ENCODE measurements at places on chromosomes 3 and 15. TPM values are rescaled to one million over a fixed set of nuclear protein-coding genes. Genes with fewer than 3 reads are reported as not detected.
A peak's percentile ranks its signal among the peaks of the same experiment; 100 is the strongest.

ECT2 gene
- 22.6 TPM for total RNA-seq

TTLL13 gene
- total RNA-seq, result 0.28 TPM

GRCh38 chr3:134002306-134002705 lies 27.4 kb downstream of the SLCO2A1 start:
- H3K36me3 ChIP-seq, result no peaks in the 10 kb centered on the region
- no peak for DNase-seq
- H3K4me3 ChIP-seq, result no peak overlapping the region

SLC28A1 gene
- 0.20 TPM for total RNA-seq

C3orf20 gene
- 0.06 TPM for total RNA-seq

AP4E1 gene
- 7.1 TPM for total RNA-seq

- DNase-seq, result peak; percentile 90
- no peak overlapping the region for H3K27ac ChIP-seq
- no peaks in the 10 kb centered on the region for H3K27me3 ChIP-seq
- no peak overlapping the region for H3K4me3 ChIP-seq
- no peaks in the 10 kb centered on the region for H3K4me1 ChIP-seq
Measured at GRCh38 chr15:93974804-93975481, 256.4 kb upstream of the MCTP2 start.

GRCh38 chr3:196667056-196667825 lies 27.7 kb downstream of the NRROS start:
- H3K27me3 ChIP-seq, result no peaks in the 10 kb centered on the region
- H3K4me3 ChIP-seq, result no peak overlapping the region
- H3K27ac ChIP-seq, result no peak overlapping the region
- peaks cover 7% of the 10 kb centered on the region for H3K4me1 ChIP-seq
- no peak for DNase-seq
- no peaks in the 10 kb centered on the region for H3K36me3 ChIP-seq

DNA sequence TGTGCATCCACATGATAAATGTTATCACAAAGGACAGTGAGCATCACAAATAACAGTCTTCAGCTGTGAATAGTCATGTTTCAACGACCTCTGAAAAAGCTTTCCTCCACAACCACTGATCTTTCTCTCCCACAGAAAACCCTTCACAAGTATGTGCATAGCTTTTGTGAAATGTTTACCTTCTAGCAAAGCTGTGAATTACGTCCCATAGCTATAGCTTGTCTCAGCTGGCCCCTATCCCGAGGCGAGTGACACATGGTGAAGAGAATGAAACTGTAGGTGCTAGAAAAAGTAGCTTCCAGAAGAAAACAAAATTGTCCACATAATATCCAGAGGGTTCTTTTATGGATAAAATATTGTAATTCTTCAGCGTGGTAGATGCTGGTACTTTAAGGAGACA lies 182.0 kb downstream of the FGF12 start:
- no peaks in the 10 kb centered on the region for H3K27me3 ChIP-seq
- no peak overlapping the region for H3K27ac ChIP-seq
- DNase-seq, result no peak
- H3K4me1 ChIP-seq, result no peaks in the 10 kb centered on the region
- H3K4me3 ChIP-seq, result no peak overlapping the region

DNA sequence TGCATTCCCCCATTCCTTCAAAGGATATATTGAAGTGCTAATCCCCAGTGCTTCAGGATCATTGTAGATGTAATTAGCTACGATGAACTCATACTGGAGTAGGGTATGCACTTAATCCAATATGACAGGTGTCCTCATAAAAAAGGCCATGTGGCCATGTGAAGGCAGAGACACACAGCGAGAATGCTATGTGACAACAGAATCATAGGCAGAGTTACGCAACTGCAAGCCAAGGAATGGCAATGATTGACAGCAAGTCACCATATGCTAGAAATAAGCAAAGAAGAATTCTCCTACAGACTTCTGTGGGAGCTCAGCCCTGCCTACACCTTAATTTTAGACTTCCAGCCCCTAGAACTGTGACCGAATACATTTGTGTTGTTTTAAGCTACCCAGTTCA lies 875.6 kb upstream of the ROBO1 start:
- H3K4me3 ChIP-seq, result no peak overlapping the region
- no peaks in the 10 kb centered on the region for H3K36me3 ChIP-seq
- H3K27me3 ChIP-seq, result no peaks in the 10 kb centered on the region

AHSG gene
- total RNA-seq, result 1.5 TPM

DNA sequence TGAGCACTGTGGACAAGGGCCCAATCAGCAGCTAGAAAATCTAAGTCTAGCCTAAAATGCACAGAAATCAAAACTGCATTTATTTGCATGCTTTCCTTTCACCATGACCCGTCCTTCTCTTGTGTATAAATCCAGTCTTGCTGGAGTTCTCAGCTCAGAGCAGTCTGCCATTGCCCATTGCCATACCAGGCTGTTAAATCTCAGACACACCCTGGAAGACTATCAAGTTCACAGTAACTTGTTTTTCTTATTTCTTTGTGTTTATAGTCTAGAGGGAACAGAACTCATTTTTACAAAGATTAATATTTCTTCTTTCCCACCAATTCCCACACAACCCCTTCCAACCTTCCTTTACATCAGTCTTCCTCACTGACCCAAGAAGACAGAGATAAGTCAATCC lies 85.9 kb downstream of the COL8A1 start:
- no peaks in the 10 kb centered on the region for H3K27me3 ChIP-seq
- no peak overlapping the region for H3K27ac ChIP-seq
- H3K4me1 ChIP-seq, result peaks cover 3% of the 10 kb centered on the region
- H3K36me3 ChIP-seq, result no peaks in the 10 kb centered on the region

DNA sequence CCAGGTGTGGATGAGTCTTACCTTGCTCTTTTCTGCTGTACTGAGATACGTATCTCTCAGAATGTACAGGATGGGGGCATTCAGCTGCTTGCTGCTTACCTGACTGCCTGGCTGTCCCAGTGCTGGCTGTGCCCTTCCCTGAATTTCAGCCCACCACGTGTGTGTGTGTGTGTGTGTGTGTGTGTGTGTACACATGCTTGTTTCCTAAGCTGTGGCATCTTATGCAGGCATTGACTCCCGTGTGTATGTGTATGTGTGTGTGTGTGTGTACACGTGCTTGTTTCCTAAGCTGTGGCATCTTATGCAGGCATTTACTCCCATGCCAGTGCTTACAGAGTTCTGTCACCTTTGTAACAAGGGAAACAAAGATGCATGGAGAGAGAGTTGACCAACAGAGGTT lies 60.4 kb upstream of the PLXNA1 start:
- no peak overlapping the region for H3K27ac ChIP-seq
- H3K36me3 ChIP-seq, result no peaks in the 10 kb centered on the region
- H3K4me3 ChIP-seq, result no peak overlapping the region
- H3K27me3 ChIP-seq, result no peaks in the 10 kb centered on the region
- no peak for DNase-seq

LRTM1 gene
- total RNA-seq, result 0.17 TPM

DNA sequence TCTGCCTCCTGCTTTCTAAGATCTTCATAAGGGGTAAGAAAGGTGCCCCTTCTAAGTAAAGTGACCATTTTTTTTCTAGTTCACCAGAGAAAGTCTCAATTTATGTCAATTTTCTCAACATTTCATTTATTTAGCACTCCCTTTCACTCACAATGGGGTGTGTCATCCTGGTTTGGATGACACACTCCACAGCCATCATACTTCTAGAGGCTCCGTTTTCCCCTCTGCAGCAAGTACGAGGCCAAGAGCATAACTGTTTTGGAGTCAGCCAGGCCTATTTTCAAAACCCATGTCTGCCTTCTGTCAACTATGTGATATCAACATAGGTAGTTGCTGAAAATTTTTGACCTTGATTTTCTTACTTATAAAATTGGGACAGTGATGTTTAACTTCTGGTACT lies 703.2 kb downstream of the NLGN1 start:
- no peak overlapping the region for H3K27ac ChIP-seq
- no peaks in the 10 kb centered on the region for H3K36me3 ChIP-seq
- DNase-seq, result no peak
- H3K27me3 ChIP-seq, result no peaks in the 10 kb centered on the region
- no peaks in the 10 kb centered on the region for H3K4me1 ChIP-seq

GRCh38 chr15:77418966-77419835 lies 703 bp downstream of the PEAK1 start:
- DNase-seq, result peak; percentile 29
- H3K27ac ChIP-seq, result peak overlapping the region; percentile 89

MNS1 gene
- total RNA-seq, result 4.5 TPM

DNA sequence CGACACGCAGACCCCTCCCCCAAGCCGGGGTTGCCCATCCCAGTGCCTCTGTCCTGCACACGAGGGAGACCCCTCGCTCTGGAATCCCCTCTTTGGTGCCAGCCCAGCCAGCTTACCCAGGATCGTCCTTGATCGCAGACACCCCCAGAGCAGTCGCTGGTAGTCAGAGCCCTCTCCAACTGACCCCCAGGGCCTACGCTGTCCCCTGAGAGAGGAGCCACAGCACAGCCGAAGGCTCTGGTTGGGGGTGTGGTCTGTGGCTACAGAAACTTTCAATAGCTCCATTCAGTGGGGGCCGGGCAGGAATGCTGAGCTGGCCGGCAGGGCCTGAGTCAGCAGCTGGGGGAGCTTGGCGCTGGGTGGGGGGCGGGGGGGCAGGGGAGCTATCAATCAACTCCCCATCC lies at the start of gene LCTL:
TSS of gene LCTL (minus strand) at position 258 of the 404 bp plus-strand sequence. CDS start 633 bp downstream, outside the sequence.
- no peaks in the 10 kb centered on the region for H3K27me3 ChIP-seq
- no peak within 1 kb of the TSS for H3K4me3 ChIP-seq
- H3K36me3 ChIP-seq, result peaks cover 2% of the 10 kb centered on the region

- no peak for DNase-seq
- no peaks in the 10 kb centered on the region for H3K27me3 ChIP-seq
- H3K4me1 ChIP-seq, result no peaks in the 10 kb centered on the region
- H3K27ac ChIP-seq, result no peak overlapping the region
Measured at GRCh38 chr3:30638685-30639412, 32.4 kb downstream of the TGFBR2 start.

DNASE1L3 gene
- total RNA-seq, result 7.5 TPM

FOXL2NB gene
- 0.59 TPM for total RNA-seq

- no peak overlapping the region for H3K27ac ChIP-seq
- H3K4me1 ChIP-seq, result no peaks in the 10 kb centered on the region
- H3K4me3 ChIP-seq, result no peak overlapping the region
Measured at GRCh38 chr15:59131969-59132562, 27.1 kb downstream of the CCNB2 start.

DNA sequence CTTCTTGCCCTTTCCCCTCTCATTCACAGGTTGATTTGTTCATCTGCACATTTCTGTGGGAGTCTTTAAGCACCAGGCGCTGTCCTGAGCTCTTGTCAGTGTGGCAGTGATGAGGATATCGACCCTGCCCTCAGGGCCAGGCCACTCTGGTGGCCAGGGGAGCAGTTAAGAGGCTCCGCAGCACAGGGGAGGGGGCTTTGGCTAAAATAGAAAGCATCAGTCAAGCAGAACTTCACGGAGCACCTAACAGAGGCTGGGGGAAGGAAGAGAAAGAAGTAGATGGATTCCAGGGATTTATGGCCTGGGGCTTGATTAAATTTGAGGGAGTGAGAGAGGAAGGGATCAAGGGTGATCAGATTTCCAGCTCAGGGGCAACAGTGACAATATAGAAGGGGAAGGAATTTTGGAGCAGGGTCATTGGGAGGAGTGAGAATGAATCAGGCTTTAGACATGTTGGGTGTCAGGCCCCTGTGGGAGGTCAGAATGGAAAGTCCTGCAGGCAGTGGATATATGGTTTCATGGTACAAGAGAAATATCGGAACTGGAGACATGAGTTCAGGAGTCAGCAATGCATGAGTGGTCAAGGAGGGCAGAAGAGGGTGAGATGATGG lies 73.0 kb upstream of the GLCE start:
- peaks cover 3% of the 10 kb centered on the region for H3K27me3 ChIP-seq
- peaks cover 13% of the 10 kb centered on the region for H3K4me1 ChIP-seq
- H3K27ac ChIP-seq, result no peak overlapping the region

PPM1L gene
- 18.5 TPM for total RNA-seq

DNA sequence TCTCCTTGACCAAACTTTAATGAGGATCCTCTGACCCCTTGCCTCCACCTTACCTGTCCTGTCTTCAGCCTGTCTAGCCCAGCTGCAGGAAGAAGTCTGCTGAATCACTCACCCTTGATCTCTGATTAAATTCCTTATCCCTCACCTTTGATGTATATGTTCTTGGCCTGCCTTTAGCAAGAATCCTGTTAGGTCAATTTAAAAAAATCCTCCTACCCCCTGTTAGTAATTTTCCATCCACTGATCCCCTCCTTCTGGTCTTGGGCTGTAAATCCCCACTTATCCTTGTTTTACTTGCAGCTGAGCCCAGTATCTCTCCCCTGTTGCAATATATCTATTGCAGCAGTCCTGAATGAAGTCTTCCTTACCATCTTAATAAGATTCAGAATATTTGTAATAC lies 39.0 kb downstream of the MYH15 start:
- H3K27ac ChIP-seq, result no peak overlapping the region
- H3K27me3 ChIP-seq, result no peaks in the 10 kb centered on the region
- no peak for DNase-seq
- no peaks in the 10 kb centered on the region for H3K4me1 ChIP-seq
- H3K4me3 ChIP-seq, result no peak overlapping the region
- no peaks in the 10 kb centered on the region for H3K36me3 ChIP-seq

STRC gene
- total RNA-seq, result 1.5 TPM

NR1I2 gene
- total RNA-seq, result 0.69 TPM

DNA sequence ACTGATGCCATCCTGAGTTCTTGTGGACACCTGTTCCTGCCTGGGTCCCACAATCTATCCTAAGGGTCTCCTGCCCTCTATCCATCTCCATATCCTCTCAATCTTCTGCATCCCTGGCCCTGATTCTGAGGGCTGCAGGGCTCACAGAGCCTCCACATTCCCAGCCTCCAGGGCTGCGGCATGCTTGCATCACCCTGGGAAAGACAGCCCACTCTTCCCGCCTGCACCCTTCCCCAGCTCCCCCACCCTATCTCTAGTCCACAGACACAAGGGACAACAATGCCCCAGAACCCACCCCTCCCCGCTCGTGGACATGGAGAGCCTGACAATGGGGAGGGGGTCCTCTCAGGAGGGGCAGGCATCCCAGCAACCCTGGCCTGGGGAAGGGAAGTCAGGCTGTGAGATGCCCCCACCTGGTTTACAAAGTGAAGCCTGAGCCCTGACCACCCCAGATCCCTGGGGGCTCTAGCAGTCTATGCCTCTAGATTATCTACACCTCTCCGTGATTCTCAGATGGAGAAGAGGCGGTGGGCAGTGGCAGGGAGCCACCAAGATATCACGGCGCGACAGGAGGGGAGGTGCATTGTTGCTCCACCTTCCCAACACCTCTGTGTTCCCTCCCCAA lies 10.3 kb downstream of the SEMA3G start:
- peaks cover 2% of the 10 kb centered on the region for H3K36me3 ChIP-seq
- no peak overlapping the region for H3K27ac ChIP-seq
- peaks cover 48% of the 10 kb centered on the region for H3K4me1 ChIP-seq
- H3K27me3 ChIP-seq, result no peaks in the 10 kb centered on the region
- no peak for DNase-seq

VGLL3 gene
- total RNA-seq, result 7.8 TPM

- H3K27me3 ChIP-seq, result peaks cover 5% of the 10 kb centered on the region
- no peak for DNase-seq
- no peaks in the 10 kb centered on the region for H3K4me1 ChIP-seq
Measured at GRCh38 chr3:36769926-36770325, 5.6 kb upstream of the DCLK3 start.

DNA sequence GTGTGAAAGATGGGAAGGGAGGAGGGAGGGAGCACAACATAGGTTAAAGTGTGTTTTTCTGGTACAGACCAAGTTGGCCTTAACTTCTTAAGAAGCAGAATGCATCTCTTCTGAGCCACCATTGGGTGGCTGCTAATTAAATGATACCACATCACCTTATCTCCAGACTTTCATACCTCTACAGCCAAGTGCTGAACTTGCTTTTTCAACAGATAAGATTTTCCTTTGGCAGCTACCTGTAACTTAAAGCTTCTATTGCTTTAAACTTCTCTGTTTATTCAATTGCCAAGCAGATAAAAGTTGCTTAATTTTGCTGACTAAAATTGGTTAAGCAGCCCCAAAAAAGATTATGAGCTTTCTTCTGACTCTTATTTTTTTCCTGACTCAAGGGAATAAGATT lies 292.4 kb upstream of the SGO1 start:
- no peak overlapping the region for H3K27ac ChIP-seq
- H3K4me1 ChIP-seq, result no peaks in the 10 kb centered on the region
- no peaks in the 10 kb centered on the region for H3K36me3 ChIP-seq
- DNase-seq, result peak; percentile 14
- no peak overlapping the region for H3K4me3 ChIP-seq

All from spinal cord (tissue), 10 donors.